ENCODE measurements at places on chromosomes 16 and 17.

DNA sequence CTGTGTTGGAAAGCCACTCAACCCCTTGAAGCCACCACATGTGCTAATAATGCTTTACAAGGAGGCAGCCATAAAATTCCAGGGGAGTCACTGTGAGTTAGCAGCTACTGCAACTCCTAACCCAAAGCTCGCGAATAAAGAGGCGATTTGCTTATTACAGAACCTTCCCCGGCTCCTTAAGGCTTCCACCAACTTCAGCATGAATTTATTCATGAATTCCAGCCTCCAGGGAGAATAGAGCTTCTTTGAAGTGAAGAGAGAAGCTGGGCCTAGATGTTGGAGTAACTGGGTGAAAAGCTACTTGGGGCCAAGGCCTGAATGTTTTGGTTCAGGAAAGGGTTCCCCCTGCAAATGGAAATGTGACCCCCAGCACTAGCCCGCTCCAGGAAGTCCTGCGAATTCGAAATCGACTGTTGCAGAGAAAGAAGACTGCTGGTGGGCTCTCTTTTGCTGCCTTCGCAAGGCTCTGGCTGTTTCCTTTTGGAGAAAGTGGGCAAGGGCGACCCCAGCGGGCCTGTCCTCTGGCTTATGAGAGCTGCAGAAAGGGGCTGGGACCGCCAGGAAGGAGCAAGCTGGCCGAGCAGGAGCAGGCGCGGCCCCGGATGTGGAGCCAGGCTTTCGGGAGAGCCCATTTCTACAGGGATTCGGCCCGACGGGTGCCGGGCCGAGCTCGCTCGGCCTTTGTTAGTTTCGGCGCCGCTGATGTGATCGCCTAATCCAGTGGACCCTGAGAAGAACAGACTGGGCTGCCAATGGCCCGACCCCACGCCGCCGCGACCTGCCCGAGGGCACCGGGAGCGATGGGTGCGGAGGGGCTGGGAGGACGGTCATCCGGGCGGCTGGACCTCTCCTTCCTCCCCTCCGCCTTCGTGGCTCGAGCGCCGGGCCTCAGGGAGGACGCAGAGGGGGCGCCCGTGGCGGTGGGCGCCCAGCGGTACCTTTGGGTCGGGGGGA lies 7.6 kb downstream of the CBX8 start:
- no peak for DNase-seq

DNA sequence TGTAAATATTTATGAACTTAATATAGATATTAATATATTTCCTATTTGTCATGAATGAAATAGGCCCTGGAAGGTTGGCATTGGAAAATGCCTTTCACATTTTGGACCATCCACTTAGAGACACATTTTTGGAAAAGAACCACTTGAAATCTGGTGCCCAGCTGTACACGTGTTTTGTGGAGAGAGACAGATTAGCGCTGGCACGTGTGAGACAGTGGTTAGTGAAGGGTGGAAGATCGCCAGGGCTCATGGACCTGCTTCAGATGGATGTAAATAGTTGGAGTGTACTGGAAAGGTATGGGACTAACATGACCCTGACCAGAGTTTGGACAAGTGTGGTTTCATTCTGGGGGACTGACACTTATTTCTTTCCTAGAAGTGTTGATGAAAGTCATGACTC lies 222.9 kb downstream of the PRKCA start:
- DNase-seq, result no peak

DNA sequence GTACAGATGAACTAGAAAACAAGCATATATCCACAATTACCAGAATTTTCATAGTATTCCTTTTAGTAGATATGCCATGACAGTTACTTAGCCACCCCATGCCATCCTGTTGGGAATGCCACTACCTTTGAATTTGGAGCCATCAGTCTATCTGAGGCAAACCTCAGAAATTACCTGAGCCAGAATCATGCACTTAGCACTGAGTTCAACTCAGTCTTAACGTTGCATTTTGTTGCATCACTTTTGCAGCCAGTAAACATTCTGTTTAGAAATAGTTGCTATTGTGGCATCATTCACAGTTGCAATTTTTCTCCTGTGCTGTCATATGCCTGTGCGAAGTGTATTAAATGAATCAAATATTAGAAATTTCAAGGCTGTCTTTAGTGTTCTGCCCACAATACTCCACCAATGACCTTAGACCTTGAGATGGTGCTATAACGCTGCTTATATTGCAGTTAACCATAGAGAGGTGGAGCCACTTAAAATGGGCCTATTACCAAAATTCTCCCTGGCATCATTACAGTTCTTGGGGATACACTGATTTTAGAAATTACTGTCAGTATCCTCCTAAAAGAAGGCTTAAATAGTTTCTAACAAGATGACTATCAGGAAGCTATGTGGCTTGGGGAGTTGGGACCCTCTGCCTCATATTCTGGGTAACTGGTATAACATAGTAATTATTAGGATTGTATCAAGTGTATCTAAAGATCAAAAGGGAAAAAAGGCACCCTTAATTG lies 11.1 kb downstream of the PTRH2 start:
- DNase-seq, result peak; percentile 7

GRCh38 chr17:43897831-43898230 lies 9.5 kb downstream of the MPP2 start:
- no peak for DNase-seq

Measured in fibroblast of skin of scalp (primary cell).